Left renal pelvis (tissue), 4 donors: ENCODE measurements at places on chromosomes 13 and 19. TPM values are rescaled to one million over a fixed set of nuclear protein-coding genes. Genes with fewer than 3 reads are reported as not detected.

The SOX21 gene
- 0.08 TPM for polyA plus RNA-seq

- DNase-seq, result no peak
Observed at GRCh38 chr19:2517881-2518601, 42.1 kb downstream of the GADD45B start.

- no peak for DNase-seq
Observed at GRCh38 chr19:46731584-46731983, 14.3 kb upstream of the FKRP start.

The TLE6 gene
- 10.5 TPM for polyA plus RNA-seq
